ENCODE measurements at places on chromosomes 6 and 20.

- DNase-seq, result no peak
Observed at GRCh38 chr6:143676437-143677045, 1.2 kb upstream of the PHACTR2 start.

DNA sequence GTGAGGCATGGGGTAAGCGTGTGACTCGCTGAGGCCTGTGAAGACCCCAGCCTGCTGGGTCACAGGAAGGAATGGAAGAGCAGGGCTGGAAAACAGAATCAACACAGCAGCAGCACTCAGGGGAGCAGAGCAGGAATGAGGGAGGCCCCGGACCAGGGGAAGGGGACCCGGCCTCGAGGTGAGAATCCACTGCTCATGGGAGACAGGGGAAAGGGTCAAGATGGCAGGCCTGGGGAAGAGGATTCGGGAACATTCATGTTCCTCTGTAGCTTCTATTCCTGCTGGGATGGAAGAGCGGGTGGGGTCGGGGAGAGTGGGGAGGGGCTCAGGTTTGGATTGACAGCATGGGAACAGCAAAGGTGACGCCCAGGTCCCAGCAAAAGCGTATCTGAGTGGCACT is 59.4 kb downstream of the NPEPL1 start:
- DNase-seq, result no peak

GRCh38 chr6:110475066-110475653 is 1.3 kb downstream of the SLC22A16 start:
- no peak for DNase-seq

DNA sequence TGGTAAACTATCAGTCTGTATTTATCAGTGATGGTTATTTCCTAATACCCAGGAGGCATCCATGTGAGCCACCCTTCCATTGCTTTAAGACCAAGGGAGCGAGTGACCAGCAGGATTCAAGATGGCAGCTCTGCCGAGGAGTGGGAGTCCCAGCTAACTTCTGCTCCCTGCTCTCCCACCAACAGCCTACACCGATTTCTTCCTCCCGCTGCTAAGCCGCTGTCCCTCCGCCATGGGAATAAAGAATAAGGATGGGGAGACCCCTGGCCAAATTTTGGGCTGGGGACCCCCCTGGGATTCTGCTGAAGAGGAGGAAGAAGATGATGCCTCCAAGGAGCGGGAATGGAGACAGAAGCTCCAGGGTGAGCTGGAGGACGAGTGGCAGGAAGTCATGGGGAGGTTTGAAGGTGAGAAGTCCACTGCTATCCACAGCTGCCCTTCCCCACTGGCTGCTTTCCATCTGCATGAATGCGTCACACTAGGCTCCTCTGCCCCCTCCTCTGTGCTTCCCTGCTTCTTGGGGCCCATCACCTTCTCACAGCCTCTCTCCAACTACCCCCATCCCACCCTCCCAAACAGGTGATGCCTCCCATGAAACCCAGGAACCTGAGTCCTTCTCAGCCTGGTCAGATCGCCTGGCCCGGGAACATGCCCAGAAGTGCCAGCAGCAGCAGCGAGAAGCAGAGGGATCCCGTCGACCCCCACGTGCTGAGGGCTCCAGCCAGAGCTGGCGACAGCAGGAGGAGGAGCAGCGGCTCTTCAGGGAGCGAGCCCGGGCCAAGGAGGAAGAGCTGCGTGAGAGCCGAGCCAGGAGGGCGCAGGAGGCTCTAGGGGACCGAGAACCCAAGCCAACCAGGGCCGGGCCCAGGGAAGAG is 10.3 kb downstream of the NFKBIL1 start:
- no peak for DNase-seq

DNA sequence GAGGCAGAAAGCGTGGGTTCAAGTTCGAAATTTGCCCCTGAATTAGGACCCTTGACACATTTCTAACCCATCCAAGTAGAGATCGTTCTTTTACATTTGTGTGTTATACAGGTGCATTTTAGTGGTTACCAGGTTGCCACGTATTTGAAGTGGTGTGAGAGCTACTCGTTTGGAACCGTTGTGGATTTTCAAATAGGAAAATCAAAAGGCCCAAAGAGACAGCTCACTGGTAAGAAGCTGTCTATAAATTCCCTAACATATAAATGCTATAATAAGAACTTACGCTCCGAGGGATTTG is 1.6 kb upstream of the REV3L start:
- no peak for DNase-seq

GRCh38 chr6:56628105-56628504 is 14.6 kb downstream of the DST start:
- no peak for DNase-seq

- no peak for DNase-seq
Observed at GRCh38 chr20:52766645-52767435, 205.3 kb upstream of the TSHZ2 start.

DNA sequence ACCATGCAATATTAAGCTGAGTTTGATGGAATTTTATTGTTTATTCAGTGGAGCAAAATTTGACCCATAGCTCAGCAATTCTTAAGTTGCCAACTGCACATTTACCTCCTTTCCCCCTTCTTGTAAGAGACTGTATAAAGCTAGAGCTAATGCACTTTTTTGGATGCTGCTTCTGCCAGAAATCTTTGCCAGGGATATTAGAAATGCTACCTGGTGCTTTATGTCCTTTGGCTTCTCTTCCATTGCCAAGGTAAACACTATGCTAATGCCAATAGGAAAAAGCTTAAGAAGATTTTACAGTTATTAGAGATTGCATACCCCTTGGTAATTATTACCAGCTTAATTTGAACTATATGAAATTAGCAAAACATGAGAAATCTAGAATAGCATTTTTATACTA is 79.0 kb upstream of the OGFRL1 start:
- no peak for DNase-seq

GRCh38 chr20:60509407-60509806 is 551.2 kb downstream of the CDH26 start:
- DNase-seq, result no peak

GRCh38 chr6:66849843-66850242 is 1142.8 kb upstream of the EYS start:
- DNase-seq, result no peak

GRCh38 chr20:32108814-32109391 is 611 bp upstream of the TM9SF4 start:
- DNase-seq, result no peak

DNA sequence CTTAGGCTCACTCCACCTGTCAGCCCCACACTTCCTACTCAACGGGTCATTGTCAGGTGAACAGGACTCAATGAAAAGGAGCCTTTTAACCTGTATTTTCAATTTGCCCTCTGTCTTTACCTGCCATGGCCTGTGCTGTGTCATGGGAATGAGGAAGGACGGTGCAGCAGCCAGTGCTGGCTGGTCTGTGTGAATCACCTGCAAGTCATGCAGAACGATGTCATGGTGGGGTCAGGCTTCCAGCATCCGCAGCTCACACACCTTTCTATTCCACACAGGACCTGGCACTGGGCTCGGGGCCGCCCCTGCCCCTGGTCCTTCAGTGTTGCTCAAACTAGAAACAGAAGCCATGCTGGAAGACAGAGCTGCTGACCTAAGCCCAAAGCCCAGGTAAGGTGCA is 188.7 kb upstream of the GMDS start:
- no peak for DNase-seq

GRCh38 chr6:96184798-96185197 is 169.0 kb downstream of the FUT9 start:
- no peak for DNase-seq

DNA sequence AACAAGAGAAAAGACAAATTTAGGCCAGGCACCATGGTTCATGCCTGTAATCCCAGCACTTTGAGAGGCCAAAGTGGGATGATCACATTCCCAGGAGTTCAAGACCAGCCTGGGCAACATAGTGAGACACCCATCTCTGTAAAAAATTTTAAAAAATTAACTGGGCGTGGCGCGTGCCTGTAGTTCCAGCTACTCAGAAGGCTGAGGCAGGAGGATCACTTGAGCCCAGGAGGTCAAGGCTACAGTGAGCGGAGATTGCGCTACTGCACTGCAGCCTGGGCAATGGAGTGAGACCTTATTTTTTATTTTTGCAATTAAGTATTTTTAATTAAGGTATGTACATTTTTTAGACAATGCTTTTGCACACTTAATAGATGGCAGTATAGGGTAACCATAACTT is 3.3 kb downstream of the MTHFD1L start:
- no peak for DNase-seq

DNA sequence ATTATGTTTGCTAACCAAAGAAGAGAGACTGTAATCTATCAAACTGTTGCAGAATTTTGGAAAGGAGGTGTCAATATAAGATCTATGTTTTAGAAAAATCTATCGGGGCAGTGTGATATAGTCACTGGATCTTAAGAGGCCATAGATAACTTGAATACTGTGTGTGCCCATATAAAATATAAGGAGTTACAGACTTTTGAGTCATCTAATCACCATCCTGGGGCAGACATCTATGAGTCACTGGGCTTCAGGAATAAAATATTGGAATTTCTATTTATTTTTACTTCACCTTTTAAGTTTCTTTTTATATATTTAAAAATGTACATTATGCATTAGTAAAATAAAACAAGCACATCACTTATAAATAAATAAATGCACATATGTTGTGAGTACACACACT is 509.3 kb upstream of the MAN1A1 start:
- no peak for DNase-seq

- DNase-seq, result no peak
Observed at GRCh38 chr6:116426551-116426950, 34.6 kb upstream of the CALHM6 start.

DNA sequence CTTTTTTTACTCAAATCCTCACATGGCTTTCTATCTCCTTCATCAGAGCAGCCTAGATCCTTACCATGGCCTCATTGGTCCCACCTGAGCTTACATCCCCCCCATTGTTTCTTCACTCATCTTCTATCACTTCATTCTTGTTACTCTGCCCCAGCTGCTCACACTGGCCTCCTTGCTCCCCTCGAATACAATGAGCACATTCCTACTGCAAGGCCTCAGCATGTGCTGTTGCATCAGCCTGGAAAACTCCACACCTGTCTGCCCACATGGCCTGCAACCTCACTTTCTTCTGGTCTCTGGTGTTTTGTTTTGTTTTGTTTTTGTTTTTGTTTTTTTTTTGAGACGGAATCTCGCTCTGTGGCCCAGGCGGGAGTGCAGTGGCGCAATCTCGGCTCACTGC is 212.6 kb downstream of the TBX18 start:
- DNase-seq, result no peak

DNA sequence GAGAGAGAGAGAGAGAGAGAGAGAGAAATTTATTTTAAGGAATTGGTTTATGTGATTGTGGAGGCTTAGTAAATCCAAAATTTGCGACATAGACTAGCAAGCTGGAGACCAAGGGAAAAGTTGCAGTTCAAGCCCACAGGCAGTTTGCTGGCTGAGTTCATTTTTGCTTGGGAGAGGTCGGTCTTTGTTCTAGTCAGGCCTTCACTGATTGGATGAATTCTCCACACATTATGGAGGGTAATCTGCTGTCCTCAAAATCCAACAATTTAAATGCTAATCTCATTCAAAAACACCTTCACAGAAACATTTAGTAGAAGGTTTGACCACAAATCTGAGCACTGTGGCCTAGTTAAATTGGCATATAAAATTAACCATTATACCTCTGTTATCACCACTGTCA is 439.6 kb downstream of the EPM2A start:
- DNase-seq, result no peak

DNA sequence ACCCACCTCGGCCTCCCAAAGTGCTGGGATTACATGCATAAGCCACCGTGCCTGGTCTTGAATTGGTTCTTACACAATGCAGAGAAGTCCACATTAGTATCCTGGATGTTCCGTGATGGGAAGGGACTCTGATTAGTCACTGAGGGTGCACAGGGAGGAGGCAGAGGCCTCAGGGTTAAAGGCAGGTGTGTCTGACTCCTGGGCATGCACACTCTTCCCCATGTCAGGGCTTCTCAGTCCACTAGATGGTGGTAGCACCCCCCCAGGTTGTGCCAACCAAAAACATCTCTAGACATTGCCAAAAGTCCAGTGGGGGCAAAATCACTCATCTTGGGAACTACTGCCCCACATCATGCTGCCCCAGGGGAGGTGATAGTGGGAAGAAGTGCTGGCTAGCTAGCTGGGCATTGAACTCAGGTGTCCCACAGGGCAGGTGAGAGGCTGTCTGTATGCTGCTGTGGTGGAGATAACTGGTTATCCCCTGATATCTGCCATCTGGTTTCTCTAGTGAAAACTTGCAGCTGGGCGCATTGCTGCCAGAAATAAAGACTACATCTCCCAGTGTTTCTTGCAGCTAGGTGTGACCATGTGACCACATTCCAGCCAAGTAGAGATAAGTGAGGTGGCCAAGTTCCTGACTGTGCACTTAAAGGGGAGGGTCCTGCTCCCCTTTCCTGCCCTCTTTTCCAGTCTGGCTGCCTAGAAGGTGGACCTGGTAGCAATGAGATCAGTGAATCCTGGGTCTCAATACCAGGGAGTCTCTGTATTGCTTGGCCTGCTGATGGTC is 8.4 kb upstream of the NSFL1C start:
- no peak for DNase-seq

GRCh38 chr6:30682143-30683117 is 4.0 kb downstream of the PPP1R18 start:
- peak; percentile 65 for DNase-seq

GRCh38 chr6:159042003-159042825 is 2.6 kb downstream of the TAGAP start:
- no peak for DNase-seq

DNA sequence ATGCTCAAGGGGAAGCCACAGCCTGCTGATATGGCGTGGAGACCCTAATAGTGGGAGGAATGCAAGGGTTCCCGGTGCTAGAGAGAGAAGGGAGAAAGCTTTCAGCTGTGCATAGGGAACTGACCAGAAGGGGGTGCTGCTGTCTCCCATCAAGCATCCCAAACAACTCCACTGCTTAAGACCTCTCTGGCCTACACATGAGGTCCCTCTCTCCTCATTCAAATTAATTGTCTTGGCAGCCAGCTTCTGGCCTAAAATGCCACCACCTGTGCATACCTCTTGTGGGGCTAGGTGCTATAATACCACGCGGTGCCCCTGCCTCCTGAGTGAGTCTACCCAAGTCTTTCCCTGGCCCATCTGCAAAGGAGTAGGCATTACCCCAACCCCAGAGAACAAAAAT is 14.5 kb downstream of the ADISSP start:
- DNase-seq, result peak; percentile 31

DNA sequence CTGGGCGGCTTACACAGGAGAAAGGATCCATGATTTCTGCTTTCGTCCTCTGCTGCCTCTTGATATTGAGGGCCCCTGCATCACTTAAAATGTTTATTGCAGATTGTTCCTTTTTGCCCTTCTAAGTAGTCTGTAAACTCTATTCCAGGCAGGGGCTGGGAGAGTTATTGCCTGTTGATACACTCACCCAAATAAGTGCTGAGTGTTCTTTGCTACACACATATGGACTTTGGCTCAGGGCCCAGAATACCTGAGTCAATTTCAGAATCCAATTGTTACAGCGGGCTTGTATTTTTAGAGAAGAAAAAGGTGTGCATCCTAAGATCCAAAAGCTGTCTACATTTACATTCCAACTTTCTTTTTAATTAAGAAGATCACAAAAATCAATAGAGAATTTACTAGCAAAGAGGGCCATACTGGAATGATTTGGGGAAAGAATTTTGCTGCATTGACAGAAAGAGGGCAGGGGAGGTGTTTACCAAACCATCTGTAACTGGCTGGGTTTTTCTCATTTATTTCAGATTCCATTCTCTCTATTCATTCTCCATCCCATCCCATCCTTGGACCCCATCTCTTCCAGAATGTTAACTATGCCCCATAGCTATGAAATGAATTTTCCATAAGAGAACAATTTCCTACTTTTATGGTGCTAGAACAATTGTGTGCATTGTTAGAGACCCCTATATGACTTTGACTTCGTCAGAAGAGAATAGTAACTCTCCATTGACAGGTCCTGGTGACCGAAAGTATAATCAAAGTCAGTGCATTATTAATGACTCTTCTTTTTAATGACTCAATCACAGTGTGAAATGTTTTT is 959.9 kb upstream of the FLRT3 start:
- DNase-seq, result no peak

- DNase-seq, result no peak
Observed at GRCh38 chr20:1322511-1323245, 6.3 kb downstream of the SDCBP2 start.

Data from stimulated activated CD4-positive, alpha-beta T cell treated with anti-CD3 and anti-CD28 coated beads, Interleukin-1b, Interleukin-23, amount 100 ng/mL, for 4 hours (primary cell).